ENCODE measurements at places on chromosomes 3 and 15. TPM values are rescaled to one million over a fixed set of nuclear protein-coding genes. Genes with fewer than 3 reads are reported as not detected.

GRCh38 chr3:53286727-53287126 is 30.9 kb upstream of the TKT start:
- DNase-seq: no peak

GRCh38 chr3:16448639-16449070 is 64.8 kb downstream of the RFTN1 start:
- peak; percentile 57 for DNase-seq

GRCh38 chr3:146817704-146818103 is 212.6 kb upstream of the PLSCR5 start:
- peak; percentile 20 for DNase-seq

DNA sequence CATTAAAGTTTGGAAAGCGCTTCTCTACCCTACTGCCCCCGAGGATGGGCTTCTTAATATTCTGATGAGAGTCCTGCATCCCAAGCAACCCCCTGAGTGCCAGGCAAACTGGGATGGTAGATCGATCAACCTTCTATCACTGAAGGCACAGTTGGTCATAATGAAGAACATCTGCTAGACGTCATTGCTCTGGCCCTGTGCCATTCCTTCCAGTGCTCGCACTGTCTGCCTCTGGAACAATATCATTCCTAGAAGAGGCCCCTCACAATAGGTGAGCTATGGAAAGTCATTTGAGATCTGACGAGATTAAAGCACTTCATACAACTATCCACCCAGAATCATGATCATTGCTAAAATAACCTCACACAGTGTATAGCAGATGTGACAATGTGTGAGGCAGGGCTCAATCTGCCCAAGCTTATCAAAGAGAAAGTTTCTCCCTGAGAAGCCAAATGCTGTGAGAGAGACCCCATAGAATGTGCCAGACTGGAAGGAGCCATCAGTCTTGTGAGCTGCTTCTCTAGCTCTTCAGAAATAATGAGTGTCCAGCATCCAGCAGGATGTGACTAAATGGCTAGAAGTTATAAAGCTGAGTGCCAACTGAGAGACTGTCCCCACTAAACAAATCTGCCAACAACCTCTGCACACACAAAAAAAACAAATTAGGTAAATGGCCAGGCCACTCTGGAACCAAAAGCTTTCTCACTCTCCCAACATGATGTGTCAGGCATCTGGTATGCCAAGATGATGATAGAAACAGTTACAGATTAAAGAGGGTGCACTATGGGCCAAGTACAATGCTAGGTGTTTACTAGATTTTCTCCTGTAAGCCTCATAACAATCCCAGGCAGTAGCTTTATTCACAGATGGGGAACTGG is 165.5 kb downstream of the NECTIN3 start:
- no peak for DNase-seq

DNA sequence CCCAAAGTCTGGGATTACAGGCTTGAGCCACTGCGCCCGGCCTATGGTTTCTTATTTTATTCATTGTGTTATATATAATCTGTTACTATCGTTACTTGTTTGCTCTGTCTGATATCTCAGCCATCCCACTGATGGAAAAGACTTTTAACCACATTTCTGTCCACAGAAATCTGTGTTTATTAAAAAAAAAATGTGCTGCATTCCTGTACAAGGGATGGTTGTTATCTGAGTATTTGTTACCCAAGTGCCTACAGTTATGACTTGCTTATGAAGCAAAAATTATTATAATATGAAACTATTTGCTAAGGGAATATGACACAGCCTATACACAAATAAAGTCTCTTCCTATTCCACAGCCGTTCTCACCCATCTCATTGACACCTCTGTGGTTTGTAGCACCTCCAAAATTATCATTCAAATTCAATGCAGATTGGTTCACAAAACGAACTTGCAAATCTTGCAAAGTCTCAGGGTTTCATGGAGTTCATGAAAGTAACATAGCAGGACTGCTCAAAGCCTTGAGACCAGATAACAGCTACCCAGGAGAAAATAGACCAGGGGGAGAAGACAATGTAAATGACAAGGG is 47.4 kb upstream of the UBE2E1 start:
- no peak for DNase-seq

DNA sequence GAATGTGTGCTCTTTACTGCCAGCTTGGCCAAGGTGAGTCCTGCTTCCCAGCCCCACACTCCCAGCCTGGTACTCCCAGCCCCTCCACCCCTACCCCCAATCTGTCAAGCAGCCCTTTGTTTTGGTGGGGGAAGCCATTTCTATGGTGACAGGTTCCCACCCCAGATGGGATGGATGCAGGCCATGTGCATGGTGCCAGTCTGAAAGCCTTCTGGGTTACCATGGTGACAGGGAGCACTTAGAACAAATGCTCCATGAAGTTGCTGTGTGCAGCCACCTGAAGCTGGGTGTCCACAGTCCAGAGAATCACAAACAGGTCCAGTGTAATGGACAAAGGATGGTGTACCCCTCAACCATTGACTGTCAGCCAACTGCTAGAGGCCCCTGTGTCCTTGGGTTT is 19.1 kb upstream of the VILL start:
- no peak for DNase-seq

GRCh38 chr15:50652671-50653070 is 33.9 kb downstream of the TRPM7 start:
- no peak for DNase-seq

GRCh38 chr15:52050416-52050815 is 31.4 kb downstream of the MAPK6 start:
- DNase-seq: peak; percentile 21

GRCh38 chr15:69086427-69087204 is 72.1 kb downstream of the NOX5 start:
- DNase-seq: no peak

GRCh38 chr3:53534216-53534615 is 39.8 kb downstream of the CACNA1D start:
- no peak for DNase-seq

DNA sequence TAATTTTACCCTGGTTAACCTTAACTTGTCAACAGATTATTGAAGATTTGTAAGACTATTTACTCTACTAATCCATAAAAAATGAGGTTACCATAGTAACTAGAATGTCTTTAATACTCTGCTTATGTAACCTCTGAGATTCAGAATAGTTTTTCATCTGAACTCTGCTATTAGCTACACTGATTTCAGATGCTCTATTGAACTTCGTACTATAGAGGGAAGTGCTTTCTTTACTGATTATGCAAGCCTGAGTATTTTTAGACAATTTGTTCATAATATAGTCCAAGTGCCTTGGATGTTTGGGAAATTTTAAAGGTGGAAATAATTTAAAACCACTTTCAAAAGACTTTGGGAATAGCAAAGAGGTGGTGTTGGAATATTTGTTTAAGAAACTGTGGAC is 107.9 kb upstream of the GBE1 start:
- DNase-seq: no peak

DNA sequence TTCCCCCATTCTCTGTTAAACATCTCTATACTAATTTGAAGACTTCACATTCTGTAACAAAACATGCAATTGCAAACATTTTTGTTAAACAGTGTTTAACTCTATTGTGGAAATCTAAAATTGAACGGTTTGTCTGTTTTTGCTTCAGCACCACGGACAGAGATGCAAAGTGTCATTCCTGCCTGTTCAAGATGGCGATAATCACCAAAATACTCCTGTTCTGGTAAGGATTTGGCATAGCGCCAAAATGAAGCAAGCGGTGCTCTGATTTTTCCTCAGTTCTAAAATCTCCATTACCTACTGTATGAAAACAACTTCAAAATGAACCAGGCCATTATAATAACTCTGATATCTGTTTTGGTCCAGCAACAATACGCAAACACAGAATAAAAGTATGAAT is 129.7 kb upstream of the TUSC7 start:
- DNase-seq: peak; percentile 1

GRCh38 chr15:39934397-39935071 is 619 bp downstream of the EIF2AK4 start:
- peak; percentile 44 for DNase-seq

GRCh38 chr15:56892659-56893363 is 25.6 kb upstream of the TCF12 start:
- no peak for DNase-seq

DNA sequence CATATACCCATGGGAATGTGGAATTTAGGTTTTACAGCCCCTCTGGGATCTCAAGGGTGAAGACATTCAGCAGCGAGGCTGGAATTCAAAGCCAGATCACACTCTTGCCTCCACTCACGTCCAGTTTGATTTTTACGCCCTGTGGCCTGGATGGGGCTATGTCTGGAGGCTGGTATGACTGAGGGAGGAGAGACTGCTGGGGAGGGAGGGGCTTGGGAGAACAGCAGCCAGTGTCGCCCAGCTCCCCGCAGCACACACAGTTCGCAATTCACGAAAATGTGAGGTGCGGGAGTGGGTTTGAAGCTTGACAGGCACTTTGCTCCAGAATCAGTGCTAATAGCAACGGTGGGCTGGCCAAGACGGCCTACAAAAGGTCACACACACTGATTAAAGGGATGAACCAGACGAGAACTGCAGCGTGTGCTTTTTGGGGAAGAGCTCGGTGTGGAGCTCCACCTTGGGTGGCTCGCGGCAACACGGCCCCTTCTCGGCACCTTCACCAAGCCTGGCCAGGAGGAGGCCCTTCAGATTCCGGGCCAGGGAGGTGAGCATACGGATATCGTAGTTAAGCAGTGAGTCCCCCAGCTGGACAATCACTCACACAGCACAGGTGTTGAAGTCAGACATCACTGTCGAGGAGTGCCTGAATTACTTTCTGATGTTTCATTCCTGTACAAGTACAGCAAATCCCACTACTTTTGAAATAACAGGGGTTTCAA is 16.4 kb downstream of the EHD4 start:
- peak; percentile 68 for DNase-seq

DNA sequence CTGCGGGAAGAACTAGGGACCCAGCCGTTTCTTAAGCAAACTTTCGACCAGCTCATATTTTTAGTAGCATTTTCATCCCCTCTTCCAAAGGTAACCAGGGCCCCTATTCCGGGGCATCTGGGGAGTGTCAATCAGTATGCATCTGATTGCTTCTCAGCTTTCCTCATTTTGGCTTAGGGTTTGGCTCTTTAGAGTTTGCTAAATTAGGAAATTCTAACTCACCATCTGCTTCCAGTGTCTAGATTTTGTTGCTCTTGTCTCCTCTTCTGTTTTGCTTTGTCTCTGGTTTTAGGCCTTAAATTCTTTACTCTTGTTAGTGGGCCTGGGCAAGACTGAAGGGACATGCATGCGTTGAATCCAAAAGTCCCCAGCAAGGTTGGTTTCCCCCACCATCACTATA is 9.6 kb upstream of the ABTB1 start:
- DNase-seq: no peak

GRCh38 chr15:99954361-99955180 is 221.3 kb upstream of the LYSMD4 start:
- no peak for DNase-seq

DNA sequence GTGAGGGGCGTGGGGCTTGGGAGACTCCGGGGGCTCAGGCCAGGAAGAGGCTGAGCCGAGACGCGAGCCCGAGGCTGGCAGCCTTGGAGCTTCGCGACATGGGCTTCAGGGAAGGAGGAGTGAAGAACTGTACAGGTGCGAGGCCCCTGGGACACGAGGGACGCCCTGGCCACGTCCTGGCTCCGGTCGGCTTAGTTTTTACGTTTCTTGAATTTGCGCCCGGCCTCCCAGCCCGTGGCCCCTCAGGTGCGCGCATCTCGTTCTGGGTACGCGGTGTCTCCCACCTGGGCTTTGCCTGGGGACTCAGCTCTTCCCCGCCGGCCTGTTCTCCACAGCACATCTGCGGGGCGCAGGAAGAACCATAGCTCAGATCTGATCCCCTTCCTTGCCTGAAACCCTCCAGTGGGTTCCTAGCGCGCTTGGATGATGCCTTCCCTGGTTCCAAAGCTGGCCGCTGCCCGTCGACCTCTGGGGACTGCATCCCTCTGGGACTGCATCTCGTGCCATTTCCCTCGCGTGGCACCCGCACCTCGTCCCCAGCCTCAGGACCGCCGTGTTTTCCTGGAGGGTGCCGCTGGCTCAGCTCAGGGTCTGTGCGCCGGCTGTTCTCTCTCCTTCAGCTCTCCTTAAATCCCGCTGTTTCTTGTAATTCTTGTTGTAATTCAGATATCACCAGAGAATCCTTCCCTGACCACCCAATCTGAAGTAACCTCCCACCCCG is 614 bp downstream of the CHCHD6 start:
- DNase-seq: no peak

CMTM8 gene
- total RNA-seq: 5.0 TPM

TMEM45A gene
- 9.0 TPM for total RNA-seq

SEMA3B gene
- 0.51 TPM for total RNA-seq

RPL4 gene
- 3,818 TPM for total RNA-seq

GOLGA8J gene
- not detected for total RNA-seq

LRRC31 gene
- not detected for total RNA-seq

KLHL24 gene
- total RNA-seq: 139 TPM

FES gene
- 110 TPM for total RNA-seq

NOX5 gene
- total RNA-seq: under 0.01 TPM

CAMKV gene
- not detected for total RNA-seq

PPP1R14D gene
- total RNA-seq: not detected

GABRB3 gene
- 0.28 TPM for total RNA-seq
